ENCODE measurements at places on chromosomes 3 and 15.

DNA sequence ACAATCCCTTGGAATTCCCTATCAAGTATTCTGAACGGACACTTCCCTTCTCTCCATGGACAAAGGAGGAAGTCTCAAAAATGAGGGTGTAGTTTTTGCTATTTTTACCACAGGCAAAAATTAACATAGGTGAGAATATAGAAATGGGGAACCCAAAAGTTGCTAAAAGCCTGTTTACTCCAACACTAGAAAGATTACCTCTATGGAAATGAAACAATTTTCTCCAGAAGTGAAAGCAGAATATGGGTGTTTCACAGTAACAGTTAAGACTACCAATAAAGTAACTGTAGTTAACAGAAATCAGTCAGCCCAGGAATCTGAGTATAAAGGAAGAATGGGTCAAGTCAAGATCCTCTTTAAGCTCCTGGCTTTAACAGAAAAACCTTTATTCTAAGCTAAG, 9.3 kb downstream of the TRA2B start:
- no peak for DNase-seq

DNA sequence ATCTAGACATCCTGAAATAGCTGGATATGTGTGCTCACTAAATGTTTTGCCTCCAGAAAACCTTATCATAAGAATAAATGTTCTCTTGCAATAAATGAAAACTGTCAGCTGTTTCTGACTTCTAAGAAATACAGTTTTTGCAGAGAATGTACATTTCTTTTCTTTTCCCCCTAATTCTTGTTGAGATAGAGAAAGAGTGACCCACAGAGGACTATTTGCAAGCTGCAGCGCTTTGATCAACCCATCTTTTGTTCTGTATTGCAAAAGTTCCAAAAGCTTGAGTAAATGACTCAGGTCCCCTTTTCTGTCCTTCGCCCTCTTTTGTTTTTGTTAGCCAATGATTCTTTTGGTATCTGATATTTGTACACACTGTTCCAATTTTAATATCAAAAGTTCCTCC, 141.9 kb downstream of the BBX start:
- DNase-seq, result no peak

DNA sequence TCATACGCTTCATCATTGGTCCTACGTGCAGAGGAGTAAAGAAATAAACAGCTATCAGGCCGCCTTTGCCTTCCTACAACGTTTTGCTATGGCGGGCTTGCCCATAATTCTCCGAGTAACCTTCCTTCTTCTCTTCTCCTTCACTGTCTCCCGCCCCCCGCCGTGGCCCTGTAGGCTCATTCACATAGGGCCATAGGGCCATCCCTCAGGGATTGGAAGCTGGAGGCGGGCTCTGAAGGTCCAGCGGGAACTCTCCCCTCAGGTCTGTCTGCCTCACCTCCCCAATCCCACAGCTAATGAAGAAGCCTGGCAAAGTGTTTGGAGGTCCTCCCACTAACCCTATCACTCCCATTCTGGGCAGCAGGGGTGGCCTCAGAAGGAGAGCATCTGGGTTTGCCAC, 43.6 kb downstream of the SEMA5B start:
- DNase-seq, result no peak

- DNase-seq, result no peak
Measured at GRCh38 chr3:119019767-119020518, 14.7 kb downstream of the IGSF11 start.

DNA sequence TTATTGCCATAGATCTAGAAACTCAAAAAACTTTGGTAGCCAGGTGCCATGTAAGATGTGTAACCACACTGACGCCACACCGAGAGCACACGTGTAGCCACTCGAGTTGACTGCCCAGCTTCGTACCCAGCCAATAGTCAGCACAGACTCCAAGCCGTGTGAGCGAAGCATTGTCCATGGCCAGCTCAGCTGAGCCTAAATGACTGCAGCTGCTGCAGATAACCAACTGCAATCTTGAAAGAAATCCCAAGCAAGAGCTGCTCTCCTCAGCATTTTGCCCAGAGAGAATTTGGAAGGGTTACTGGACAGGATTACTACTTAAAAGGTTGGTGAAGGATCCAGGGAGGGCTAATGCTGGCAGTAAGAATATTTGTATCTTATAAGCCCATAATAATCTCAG, 193.0 kb upstream of the THRB start:
- no peak for DNase-seq

DNA sequence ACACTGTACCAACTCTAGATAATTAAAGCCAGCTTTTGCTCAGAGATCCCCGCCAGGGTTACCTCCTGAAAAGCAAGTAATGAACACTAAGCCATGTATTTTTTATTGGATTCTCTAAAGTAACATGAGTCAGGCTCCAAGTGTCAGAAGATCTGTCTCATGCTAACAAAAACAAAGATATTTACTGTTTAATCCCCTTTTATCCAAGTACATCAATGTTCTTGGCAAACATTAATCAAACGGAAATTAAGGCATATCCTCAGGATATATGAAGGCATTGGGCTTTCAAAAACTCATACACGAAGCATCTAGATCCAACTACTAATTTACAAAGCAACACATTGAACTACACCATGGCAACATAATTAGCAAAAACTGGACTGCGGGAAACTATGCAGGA, 37.2 kb downstream of the MYO5A start:
- no peak for DNase-seq

GRCh38 chr3:77605308-77605707, 565.4 kb downstream of the ROBO2 start:
- no peak for DNase-seq

- DNase-seq, result no peak
Measured at GRCh38 chr15:85872125-85872524, 77.4 kb upstream of the KLHL25 start.

DNA sequence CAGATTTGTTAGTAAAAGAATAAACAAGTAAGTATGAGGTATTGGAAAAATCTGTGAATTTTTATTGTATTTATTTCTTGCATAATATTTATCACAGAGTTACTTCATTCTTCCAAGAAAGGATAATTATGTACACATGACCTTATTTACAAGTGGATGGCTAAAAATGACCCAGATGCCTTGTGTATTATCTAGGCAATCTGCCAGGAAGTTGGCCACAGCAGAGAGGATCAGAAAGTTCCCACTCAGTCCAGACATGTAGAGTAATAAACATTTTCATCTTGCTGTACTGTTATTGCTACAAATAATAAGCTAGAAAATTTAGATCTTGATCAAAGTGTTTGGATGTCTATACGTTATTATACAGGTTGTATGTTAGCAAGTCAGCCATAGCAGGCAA, 317.1 kb downstream of the EPHA6 start:
- DNase-seq, result no peak

DNA sequence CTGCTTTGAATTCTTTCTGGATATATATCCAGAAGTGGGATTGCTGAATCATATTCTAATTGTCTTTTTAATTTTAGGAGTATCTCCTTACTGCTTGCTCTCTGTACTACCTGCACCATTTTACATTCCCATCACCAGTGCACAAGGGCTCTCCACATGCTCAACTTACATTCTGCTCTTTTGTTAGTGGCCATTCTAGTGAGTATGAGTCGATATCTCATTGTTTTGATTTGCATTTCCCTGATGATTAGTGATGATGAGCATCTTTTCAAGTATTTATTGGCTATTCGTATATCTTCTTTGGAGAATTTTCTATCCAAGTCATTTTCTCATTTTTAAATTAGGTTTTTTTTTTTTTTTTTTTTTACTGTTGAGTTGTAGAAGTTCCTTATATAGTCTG, 29.5 kb downstream of the PFN2 start:
- no peak for DNase-seq

DNA sequence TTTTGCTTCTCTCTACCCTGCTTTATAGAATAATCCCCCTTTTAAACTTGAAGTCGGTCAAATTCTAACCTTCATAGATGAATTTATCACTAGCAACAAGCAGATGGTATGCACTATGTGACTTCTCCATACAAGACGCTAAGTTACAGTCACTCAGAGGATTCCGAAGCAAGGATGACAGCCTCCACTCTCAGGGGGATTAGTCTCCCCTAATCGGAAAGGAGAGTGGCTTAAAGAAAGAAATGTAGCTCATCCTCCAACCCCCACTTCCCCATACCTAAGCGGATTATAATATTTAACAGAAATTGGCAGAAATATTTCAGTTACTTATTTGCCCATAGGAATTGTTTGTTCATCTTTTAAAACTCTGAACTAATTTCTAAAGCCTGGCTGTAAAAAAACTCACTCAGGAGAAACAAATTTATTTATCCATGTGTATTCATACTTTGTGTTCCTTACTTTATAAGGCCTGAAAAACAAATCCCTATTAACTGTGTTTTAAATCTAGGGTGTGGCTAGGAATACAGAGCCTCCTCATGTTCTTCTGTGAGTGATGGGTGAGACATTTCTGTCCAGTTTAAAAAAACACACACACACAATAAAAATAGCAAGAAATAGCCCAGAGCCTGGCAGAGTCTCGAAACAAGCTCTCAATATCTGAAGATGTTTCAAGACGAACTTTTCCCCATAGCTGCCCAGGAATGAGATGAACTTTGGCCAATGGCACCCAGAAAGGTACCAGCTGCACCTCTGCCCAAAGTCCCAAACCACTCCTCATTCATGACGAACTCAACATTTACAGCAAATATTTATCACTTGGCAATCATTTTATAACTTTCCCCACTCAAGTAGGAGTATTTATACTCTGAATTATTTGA, 18.7 kb downstream of the SIAH2 start:
- DNase-seq, result no peak

DNA sequence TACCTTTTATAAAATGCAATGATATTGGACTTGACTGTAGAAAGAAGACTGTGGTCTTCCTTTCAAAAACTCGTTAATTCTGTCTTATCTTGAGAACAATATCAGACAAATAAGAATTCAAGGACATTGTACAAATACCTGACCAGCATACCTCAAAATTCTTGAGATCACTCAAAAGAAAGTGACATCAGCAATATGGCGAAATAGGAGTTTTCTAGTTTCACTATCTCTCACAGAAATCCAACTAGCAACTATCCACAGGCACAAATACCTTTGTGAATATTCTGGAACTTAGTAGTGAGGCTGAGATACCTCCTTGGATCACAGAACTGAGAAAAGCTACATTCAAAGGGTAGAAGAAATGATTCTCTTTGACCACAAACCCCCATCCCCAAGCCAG, 419.7 kb downstream of the ZNF385D start:
- DNase-seq, result no peak

GRCh38 chr3:140206196-140207040, 271.4 kb downstream of the CLSTN2 start:
- DNase-seq, result no peak

DNA sequence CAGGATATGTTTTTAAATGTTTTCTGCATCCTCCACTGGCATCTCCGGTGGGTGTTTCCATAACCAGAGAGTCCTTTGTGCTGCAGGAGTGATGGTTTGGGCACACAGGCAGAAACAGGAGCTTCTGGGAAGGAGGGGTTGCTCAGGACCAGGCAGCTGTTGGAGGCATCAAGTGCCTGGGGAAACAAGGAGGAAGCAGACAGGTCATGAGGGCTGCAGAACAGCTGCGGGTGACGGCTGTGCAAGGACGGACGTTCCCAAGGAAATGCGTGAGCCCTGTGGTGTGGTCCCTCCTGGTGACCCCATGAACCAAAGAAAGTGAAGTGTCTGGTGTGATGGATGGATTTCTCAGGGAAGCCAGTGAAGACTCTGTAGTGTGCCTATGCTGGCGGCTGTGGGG, 61.2 kb upstream of the TNFAIP8L3 start:
- DNase-seq, result no peak

GRCh38 chr3:141122455-141123030, 71.4 kb downstream of the SPSB4 start:
- DNase-seq, result no peak

DNA sequence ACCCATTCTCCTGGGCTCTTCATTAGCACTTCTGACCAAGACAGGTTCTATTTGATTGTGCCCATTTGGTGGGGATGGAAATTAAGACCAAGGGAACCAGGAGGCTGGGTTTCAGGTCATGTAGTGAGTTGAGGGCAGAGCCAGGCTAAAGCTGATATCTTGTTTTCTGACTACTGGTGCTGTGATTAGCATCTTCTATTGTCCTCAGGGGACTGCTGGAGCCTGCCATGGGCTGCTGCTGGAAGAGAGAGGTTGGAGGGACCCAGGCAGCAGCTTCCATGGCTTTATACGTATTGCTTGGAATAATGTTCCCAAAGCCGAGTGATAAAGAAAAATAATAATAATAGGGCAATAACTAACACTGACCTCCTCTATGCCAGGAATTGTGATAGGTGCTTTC, 211.4 kb upstream of the ROPN1 start:
- no peak for DNase-seq

GRCh38 chr3:1734494-1735122, 364.1 kb upstream of the CNTN4 start:
- DNase-seq, result no peak
